Neural progenitor cell (in vitro differentiated cells): ENCODE measurements at places on chromosomes 5 and 9.

DNA sequence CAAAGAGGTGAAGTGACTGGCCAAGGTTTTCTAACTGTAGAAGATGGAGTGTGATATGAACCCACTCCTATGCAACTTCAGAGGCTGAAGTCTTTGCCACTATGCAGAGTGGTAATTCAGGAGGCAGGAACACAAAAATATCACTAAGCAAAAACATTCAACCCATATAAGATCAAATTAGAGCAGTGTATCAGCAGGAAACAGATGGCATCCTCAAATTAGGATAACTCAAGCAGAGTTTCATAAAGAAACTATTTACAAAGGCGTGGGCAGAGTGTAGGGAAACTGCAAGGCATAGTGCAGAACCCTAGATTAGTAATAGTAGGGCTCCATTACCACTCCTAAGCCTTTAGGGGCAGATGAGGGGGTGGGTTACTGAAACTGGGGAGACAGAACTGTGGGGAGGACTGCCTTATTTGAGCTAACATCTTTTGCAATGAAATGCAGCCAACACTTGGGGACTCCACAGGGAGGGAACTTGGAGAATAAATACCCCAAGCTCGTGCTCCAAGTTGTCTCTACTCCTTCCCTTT, 72.2 kb downstream of the PTTG1 start:
- DNase-seq: no peak

GRCh38 chr5:37495210-37495609, 116.1 kb downstream of the WDR70 start:
- DNase-seq: no peak

GRCh38 chr5:177111720-177112394, 21.7 kb upstream of the NSD1 start:
- DNase-seq: peak; percentile 86

GRCh38 chr5:115683081-115683480, 57.2 kb upstream of the TMED7 start:
- DNase-seq: no peak

DNA sequence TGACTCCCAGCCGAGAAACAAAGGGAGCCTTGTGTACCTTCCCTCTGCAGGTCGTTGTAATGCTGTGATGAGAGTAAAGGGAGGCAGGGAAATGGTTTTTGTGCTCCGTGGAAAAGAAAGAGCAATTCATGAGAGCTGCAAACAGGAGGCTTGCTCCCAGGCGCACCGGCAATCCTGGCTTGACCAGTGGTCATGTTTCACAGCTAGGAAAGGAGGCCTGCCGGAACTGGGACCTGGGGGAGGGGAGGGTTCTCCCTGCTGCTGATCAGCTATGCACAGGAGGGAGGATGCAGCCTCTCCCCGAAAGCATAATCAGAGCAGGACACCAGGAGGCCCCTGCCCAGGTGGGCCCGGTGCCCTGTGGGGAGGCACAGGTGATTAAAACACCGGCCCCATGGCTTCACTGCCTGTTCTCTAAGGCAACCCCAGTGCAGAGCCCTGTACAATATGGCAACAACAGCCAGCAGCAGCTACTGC, 131.3 kb downstream of the ZDHHC21 start:
- DNase-seq: peak; percentile 53

DNA sequence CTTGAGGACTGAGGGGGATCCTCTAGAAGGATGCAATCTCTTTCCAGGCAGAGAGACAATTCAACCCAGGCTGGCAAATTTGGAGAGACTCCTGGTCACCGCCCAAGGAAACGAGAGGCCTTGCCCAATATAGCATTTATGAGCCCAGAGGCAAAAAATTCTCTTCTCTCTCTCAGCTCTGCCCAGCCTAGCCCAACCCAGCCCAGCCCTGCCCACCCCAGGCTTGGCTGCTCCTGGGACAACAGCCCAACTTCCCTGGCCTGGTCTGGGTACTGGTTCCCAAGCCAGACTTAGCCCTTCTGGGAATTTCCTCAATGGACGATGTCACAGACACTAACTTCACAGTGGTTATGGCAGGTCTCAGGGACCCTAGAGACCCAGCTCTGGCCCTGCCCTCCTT, 116.5 kb downstream of the PSD2 start:
- no peak for DNase-seq

DNA sequence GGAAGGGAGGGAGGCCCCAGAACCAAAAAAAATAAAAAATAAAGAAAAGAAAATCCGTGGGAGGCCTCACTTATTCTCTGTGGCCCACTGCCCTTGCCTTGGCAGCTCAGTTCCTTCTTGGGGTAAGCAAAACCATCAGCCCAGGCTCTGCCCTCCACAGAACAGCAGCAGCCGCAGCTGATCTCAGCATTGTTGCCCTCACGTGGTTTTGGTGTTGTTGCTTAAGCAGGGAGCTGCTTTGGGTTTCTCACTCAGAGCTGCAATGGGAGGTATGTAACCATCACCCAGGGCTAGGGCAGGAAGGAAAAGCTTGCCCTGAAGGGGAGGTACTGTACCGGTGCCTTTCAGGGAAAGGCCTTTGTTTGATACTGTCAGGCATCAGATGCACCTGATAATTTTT, 374.7 kb upstream of the WWC1 start:
- peak; percentile 20 for DNase-seq

DNA sequence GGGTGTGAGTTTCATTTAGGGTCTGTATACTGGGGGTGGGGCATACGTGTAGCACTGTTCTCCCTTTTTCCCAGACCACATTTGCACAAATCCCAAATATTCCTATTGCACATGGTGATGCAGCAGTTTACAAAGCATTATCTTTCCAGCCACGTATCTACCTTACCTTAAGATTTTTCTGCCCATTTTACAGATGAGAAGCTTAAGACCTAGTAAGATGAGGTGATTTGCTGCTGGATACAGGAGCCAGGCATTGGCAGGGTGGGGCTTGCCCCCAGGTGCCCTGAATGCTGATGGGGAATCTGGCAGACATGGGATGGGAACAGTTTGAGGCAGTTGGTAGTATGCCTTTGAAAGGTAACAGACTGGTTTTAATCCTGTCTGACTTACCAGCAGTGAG, 12.5 kb downstream of the LHX2 start:
- DNase-seq: no peak

- no peak for DNase-seq
Observed at GRCh38 chr9:127445851-127446712, 5.1 kb downstream of the RPL12 start.

GRCh38 chr9:15543047-15543813, 9.6 kb upstream of the CCDC171 start:
- no peak for DNase-seq

- no peak for DNase-seq
Observed at GRCh38 chr5:153187503-153187902, 303.0 kb upstream of the GRIA1 start.

GRCh38 chr9:35789541-35789940, 1.9 kb upstream of the NPR2 start:
- DNase-seq: no peak

GRCh38 chr9:107351382-107352045, 68.4 kb downstream of the RAD23B start:
- DNase-seq: no peak

DNA sequence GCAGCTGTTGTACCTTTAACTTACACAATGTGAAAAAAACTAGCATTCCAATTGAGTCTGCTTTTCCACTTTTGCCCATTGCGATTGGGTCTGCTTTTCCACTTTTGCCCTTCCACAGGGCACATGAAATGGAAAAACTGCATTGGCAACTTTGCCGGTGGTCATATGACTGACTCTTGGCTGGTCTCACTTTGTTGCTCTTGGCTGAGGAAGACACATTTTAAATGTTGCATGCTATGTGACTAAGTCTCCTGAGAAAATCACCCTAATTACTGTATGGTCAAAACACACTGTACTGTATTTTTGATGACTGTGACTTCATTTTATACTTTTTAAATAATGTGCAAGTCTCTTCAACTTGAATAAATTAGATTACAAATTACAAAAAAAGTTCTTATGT, 1.6 kb upstream of the OXCT1 start:
- no peak for DNase-seq

DNA sequence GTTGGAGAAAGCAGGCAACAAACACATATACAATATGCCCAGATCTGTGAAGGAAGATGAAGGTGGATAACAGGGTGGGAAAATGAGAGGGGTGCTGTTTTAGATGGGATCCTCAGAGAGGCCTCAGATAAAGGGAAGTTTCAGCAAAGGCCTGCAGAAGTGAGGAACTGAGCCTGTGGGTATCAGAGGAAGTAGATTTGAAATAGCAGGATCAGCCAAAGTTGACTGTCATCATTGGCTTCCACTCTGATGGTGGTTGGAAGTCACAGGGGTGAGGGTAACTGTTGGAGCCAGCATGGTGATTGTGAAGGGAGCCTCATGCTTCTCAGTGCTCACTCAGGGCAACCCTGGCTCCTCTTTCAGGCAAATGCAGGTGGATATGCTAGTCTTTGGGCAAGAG, 607.2 kb upstream of the CLINT1 start:
- no peak for DNase-seq

DNA sequence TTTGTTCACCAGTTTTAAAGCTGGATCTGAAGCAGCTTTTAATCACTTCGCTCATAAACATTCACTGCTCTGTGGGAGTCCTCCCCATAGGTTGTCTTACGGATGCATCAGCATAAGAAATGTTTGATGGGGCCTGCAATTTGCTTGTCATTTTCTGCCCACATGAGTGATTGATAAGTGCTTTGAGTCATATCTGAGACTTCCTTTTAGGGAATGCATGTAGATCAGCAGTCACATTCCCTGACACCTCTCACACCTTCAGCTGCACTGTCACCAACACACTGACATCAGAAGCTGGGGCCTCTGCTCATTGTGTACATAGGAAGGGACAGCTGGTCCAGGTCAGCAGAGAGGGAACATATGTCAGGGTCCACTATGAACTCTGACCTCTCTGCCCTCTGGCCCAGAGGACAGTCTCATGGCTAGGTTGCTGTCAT, 84.1 kb upstream of the SPATA31D4 start:
- no peak for DNase-seq
